NCI-H187 treated with DMSO at 0.1 percent for 48 hours (cell line): ENCODE measurements at places on chromosomes 13 and 19.

- DNase-seq = no peak
Measured at GRCh38 chr13:110407531-110407930, 100.4 kb downstream of the COL4A2 start.

DNA sequence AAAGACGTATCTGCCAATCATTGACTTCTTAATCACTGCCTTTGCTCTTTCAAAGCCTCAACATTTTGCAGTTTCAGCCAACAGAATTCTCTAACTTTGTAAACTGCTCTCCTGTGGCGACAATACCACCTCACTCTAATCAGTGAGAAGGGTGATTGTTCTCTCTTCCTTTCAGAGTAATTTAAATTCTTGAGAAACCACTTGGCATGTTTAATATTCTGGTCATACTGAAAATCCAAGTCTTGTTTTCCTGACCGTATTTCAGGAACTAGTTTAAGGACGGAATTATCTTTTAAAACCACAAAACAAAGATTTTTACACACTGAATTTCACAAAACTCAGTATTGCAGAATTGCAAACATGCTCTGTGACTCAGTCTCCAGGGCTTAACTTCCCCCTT is 5.2 kb upstream of the CDC16 start:
- DNase-seq = no peak

DNA sequence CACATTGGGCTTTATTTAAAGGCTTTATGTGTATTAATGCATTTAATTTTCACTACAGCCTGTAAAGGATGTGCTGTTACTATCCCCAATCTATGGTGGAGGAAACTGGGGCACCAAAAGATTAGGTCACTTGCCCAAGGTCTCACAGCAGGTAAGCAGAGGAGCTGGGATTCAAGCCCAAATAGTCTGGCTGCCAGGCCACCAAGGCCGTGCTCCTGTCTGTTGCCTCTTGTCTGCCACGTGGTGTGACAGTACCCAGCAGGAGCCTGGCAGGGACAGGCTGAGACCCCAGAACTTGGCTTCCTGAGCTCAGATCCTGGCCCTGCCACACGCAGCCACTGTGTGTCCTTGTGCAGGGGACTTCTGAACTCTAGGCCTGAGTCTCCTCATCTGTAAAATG is 4.5 kb downstream of the NTN5 start:
- DNase-seq = no peak

- DNase-seq = no peak
Measured at GRCh38 chr13:87855553-87855952, 184.4 kb downstream of the SLITRK5 start.

- no peak for DNase-seq
Measured at GRCh38 chr19:30180691-30181090, 191.5 kb upstream of the ZNF536 start.

DNA sequence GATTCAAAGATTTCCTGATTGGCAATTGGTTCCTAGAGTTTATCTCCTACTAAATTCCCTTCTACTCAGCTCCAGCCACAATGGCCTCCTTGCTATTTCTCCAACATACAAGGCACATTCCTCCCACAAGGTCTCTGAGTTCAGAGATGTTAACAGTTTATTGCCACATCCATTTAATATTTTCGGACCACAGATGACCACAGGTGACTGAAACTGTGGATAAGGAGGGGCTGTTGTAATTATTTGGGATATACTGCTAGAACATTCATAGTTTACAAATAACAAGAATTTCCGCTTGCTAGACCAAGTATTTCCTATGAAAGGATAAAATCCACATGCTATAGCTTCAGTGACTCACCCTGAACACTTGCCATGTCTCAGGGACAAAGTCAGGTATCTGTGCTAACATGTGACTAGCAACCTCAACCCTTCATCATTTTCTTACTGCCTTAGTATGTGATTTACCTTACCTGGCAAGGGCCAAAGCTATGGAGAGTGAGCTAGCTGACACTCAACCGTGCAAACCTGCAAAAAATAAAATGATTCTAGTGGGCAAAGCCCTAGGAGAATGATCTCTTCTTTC is 117.7 kb downstream of the TBC1D4 start:
- no peak for DNase-seq

DNA sequence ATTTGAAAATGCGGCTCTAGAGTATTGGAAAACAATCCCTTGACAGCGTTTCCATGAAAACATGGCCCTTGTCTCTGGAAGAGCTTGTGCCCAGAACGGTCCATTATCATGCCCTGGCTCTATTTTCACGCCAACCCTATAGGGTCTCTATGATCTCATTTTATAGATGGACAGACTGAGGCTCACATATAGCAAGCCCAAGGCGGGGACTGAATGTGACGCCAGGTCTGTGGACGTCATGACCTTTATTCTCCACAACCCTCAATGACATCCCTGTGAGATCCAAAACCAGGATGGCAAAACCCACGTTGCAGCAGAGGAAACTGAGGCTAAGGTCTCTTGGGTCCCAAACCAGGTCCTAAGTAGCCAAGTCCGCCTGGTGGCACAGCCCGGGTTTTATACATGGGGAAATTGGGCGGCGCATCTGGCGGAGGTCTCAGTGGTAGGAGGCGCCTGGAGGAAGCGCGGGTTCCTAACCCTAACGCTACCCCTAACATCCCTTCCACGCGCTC is 425 bp upstream of the COLGALT1 start:
- no peak for DNase-seq

DNA sequence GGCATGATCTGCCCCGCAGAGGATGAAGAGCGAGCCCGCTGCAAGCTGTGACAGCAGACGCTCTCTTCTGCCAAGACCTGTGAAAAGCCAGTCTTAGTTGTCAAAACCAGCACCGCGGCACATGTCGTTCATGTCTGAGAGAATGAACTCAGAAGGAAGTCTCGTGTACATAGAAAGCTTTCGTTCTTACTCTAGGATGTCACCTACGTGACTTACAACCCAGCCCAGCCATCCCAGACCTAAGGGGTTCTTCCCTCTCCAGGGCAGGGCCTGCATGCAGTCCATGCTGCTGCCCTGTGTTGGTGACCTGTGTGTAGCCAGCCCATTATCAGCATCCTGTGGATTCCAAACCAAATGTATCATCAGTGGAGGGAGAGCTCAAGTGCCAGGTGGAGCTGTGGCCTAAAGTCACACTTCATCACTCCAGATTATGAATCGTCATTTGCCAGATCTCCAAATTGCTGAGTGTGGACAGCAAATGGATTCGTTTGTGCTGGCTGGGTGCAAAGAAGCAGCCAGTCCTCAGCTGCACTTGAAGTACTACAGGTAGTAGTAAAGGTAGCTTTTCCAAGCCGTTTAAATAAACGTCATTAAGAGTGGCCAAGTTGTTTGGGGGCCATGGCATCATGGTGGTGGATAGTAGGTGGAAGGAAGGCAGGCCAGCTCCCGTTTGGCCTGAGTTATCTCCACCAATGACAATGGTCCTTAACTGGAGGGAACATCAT is 73.9 kb upstream of the GPR183 start:
- no peak for DNase-seq

DNA sequence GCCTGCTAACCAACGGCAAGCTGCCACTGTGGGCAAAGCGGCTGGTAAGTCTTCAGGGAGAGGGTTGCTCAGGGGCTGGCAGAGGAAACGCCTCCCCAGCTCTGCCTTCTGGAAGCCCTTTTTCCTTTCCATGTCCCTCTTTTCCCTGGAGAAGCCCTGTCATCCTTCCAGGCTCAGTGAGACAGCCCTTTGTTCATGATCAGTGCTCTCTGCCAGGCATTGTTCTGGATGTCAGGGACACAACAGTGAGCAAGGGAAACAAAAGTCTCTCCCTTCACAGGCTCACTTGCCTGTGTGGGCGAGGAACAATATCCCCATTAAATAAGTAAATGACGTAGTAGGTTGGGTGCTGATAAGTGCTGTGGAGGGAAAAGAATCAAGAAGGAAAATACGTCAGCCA is 13.9 kb upstream of the OVOL3 start:
- no peak for DNase-seq

DNA sequence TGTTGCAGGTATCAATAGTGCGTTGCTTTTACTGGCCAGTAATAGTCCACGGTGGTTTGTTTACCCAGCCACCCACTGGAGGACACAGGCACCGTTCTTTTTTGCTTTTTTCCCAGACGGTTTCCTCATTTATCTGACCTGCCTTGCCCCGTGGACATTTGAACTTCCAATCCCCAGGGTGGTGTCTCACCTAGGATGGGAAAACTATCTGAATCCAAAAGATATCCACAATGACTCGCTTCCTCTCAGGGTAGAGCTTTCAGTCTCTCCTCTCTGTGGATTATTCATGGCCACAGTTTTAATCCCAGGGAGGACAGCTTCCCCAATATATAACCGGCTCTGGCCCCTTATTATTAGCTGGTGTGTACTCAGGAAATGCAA is 170.8 kb downstream of the FOXO1 start:
- DNase-seq = no peak

- no peak for DNase-seq
Measured at GRCh38 chr13:111494641-111495040, 174.2 kb downstream of the TEX29 start.

DNA sequence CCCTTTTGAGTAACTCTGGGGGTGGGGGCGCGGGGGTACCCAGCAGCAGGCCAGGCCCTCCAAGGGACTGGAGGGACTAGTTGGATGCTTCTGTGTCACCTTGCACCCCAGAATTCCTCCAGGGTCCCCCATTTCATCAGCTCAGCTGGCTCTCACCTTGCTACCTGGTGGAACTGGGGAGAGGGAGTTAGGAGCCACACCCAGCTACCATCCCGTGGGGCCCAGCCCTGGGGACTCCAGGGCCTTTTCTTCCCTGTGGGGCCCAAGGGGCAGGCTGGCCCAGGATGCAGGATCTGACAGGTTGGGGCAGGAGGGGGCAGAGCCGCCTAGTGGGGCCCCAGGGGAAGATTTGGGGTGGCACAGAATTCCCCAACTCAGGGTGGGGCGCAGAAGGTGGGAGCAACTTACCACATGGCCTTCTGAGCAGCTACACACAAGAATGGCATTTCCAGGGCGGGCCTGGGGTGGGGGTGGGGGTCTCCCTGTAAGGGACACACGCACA is 32.8 kb upstream of the NANOS3 start:
- DNase-seq = no peak

DNA sequence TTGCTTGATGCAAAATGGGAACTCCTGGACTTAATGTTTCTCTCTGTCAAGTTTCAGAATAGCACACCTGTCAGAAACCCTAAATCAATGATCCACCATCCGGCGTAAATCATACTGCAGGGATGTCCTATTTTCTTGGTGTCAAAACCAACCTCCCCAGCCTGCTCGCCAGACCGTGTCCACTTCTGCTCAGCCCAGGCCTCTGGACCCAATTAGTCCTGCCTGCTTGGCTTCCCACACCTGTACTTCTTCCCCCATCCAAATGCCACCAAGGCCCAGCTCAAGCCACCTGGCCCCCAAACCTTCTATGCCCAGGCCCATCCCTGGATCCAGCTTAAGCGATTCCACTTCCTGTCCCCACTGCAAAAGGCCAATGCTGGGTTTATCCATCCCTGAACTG is 25.1 kb upstream of the PEPD start:
- DNase-seq = no peak

GRCh38 chr19:1945899-1946298 is 4.9 kb downstream of the CSNK1G2 start:
- no peak for DNase-seq

- no peak for DNase-seq
Measured at GRCh38 chr19:13937479-13938300, 527 bp downstream of the PODNL1 start.

DNA sequence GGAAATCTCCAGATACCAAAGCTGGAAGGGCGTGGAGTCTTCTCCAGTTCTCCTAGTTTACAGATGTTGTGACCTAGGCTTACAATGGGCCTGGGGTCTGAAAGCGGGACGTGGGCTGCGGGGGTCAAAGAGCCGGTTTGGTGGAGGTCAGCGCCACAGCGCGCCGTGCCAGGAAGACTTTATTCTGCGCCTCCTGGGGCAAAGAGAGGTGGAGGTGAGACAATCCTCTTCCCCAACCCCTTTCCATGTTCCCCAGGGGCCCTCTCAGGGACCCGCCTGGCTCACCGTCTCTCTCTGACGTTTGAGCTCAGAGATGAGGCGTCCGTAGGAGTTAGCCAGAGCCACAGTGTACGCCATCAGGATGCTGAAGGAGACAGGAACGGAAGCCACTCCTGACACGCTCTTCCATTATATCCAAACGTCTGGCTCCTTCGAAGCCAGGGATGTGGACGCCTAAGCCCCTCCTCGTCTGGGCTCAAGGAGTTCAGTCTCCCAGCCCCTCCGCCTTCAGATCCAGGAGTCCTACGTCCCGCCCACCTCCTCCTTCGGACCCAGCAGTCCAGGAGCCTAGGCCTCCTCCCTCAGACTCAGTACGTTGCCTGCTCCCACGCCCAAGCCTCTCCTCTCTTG is 776 bp upstream of the LENG1 start:
- DNase-seq = no peak

DNA sequence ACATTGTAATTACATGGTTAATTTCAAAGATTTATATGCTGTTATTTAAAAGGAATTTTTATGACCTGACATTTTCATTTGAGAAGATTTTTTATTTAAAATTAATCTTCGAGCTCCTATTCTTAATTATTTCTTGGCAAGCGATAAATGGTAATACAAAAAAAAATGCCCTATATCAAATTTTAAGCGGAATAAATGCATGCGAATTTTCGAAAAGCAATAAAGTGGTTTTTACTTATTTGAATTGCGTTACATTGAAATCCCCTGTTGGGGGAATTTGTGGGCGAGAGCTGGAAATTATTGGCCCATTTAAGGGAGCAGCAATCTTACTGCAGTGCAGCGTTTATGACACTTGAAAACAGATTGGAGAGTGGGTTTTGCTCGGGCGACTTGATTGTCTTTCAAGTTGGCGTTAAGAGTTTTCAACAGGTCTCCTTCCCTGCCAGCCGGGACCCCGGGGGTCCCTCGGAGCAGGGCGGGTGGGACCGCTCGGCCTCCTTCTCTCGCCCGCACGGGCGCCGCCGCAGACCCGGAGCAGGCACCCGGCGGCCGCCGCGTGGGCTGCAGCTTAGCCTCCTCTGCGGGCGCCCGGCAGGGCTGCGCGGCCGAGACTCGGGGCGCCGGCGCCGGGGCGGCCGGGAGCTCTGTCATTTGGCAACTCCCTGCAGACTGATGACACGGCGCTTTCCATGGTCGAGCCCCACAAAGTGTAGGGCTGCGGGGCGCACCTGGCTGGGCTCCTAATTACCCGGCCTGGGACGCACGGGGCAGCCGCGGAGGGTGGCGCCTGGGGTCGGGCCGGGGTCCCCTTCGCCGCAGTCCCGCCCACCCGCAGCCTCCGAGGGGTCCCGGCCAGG is 255.1 kb upstream of the SOX21 start:
- DNase-seq = no peak

DNA sequence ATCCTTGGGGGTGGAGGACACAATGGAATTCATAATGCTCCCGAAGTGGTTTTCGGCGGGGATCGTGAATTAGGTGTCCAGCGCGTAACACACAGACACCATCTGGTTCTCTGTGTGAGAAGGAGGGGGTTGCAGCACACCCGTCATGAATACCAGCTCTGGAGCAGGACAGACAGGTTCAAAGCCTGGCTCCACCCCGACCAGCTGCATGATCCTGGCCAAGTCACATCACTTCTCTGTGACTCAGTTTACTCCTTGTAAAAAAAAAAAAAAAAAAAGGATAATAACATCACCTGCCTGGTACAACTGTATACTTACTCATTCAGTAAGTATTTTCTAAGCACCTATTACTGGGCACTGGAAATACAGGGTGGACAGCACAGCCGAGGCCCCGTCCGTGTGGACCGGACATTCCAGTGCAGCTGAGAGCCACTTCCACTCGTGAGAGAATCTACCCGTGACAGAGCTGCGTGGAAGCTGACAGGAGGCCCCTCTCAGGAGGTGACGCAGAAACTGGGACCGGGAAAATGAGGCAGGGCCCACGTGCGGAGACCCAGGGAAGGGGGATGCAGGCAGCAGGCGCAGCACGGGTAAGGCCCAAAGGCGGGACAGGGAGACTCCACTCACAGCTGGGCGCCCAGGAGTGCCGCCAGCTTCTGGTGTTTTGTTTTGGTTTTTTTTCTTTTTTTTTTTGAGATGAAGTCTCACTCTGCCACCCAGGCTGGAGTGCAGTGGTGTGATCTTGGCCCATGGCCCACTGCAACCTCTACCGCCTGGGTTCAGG is 12.0 kb downstream of the RDH13 start:
- no peak for DNase-seq
